Activated CD4-positive, alpha-beta T cell treated with anti-CD3 and anti-CD28 coated beads, Interleukin-2, amount 50 U/mL, for 16 hours (primary cell): ENCODE measurements at places on chromosomes 16 and 17.

DNA sequence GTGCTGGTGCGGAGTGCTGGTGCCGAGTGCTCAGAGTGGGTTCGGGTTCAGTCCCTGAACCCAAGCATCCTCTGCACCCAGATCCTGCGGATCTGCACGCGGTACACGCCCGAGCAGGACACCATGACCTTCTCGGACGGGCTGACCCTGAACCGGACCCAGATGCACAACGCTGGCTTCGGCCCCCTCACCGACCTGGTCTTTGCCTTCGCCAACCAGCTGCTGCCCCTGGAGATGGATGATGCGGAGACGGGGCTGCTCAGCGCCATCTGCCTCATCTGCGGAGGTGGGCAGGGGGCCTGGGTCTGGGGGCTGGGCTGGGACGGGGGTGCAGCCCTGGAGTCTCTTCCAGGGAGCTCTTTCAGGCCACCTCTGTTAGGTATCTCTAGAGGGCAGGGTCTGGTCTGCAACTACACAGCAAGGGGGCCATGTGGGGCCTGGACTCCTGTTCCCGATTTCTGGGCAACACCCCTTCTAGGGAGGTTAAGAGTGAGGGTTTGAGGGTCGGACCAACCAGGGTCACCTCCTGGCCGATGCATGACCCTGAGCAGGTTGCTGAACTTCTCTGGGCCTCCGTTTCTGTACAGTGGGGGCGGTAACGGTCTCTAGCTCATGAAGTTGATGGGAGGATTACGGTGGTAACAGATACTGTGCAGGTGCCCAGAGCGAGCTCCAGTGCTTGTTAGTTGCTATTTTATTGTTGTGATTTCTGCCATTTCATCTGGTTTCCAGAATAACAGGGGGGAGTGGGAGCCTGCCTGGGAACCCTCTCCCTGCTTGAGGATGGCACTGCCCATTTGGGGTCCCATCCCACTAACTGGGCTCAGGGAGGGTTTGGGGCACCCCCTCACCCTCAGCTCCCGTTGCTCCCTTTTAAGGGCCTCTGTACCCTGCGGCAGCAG, 10.1 kb downstream of the GJD3 start:
- DNase-seq: no peak

- no peak for DNase-seq
Measured at GRCh38 chr17:53631486-53631885, 191.2 kb upstream of the KIF2B start.

GRCh38 chr16:379961-380761, 1.6 kb downstream of the PGAP6 start:
- no peak for DNase-seq

DNA sequence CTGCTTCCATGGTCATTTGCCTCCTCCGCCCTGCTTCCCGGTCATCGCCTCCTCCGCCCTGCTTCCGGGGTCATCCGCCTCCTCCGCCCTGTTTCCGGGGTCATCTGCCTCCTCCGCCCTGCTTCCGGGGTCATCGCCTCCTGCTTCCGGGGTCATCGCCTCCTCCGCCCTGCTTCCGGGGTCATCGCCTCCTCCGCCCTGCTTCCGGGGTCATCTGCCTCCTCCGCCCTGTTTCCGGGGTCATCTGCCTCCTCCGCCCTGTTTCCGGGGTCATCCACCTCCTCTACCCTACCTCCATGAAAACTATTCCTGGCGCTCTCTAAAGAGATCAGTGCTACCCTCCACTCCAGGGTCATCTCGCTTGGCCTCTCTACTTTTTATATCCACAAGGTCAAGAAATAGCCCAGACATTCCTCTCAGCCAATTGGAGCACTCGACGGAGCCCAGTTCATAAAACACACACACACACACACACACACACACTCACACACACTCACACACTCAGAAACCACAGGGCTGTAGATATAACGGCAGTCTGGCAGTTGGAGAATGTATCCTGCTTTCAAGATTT, 44.8 kb downstream of the TRARG1 start:
- no peak for DNase-seq

DNA sequence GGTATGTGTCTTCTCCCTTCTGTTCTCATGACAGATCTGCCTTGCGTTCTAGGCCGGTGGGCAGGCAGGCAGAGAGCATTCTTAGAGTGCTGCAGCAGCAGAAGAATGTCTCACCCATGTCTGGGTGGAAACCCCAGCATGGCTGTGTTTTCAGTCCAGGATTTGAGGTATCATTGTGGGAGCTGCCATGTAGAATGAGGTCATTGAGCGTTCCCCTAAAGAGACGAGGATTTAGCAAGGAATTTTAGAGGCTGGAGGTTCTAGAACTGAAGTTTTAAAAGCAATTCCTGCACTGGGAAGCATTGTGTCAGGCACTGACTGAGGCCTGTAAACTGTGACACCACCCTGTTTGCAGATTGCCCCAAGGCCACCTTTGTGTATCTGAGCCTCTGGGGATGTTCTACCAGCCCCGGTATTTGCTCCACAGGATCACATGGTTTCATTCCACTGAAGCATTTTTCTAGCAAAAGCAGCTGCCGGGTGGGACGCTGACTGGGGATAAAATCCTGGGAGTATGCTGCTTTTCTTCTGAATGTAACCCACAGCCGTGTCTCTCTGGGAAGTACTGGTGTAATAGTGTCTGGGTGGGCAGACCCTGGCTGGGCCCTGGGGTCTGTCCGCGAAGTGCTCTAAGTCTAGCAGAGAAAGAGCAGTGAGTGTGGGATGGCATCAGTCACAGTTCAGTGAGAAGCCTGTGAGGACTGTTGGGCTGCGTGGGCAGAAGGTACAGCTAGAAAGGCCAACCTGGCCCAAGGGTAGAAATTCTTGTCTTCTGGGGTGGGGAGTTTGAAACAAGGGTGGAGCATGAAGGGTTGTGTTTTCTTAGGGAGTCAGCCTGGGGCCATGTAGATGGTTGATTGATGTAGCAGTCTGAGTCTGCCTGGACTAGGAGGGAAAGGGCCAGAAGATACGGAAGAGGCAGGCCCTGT, 30.2 kb downstream of the PLCD3 start:
- no peak for DNase-seq

- no peak for DNase-seq
Measured at GRCh38 chr17:51818777-51819176, 339.7 kb downstream of the CA10 start.

DNA sequence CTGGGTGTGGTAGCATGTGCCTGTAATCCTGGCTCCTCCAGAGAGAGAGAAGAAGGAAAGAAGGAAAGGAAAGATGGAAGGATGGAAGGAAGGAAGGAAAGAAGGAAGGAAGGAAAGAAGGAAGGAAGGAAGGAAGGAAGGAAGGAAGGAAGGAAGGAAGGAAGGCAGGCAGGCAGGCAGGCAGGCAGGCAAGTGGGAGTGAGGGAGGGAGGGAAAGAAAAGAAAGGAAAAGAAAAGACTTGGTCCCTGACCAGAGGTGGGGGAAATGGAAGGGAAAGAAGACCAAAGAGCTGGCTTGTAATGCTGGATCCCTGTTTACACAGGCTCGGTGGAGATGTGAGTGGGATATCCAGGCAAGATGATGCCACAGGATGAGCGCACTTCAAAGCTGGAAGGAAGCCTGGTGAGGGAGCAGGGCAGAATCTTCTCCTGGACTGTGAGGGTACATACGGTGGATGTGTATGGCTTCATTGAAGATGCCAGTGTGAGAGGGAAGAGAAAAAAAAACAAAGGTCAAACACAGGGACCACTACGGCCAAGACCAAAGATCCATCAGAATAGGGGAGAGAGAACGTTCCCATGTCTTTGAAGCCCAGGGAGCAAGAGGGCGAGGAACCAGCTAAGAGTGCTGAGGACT, 2.1 kb downstream of the CES1 start:
- no peak for DNase-seq

- DNase-seq: no peak
Measured at GRCh38 chr16:86730597-86730996, 152.2 kb downstream of the FOXL1 start.

GRCh38 chr16:11602321-11602720, 15.6 kb upstream of the LITAF start:
- DNase-seq: no peak

- DNase-seq: no peak
Measured at GRCh38 chr17:31696184-31696602, 162.9 kb downstream of the COPRS start.

DNA sequence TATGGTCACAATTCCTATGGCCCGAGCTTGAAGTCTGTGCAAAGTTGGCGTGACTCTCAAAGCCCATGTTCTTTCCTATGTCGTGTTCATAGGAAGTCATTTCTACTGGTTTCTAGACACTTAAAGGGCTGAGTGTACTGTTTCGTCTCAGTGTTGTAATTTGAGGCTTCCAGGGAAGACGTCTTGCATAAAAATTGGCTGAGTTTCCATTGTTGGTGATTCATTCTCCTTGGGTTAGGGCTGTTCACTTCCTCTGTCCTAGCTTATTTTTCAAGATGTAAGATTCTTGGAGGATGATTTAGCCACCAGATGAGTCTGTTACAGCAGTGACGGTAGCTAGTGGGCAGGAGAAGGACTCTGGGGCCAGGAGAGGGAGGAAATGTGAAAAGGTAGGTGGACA, 43.1 kb downstream of the PIK3R5 start:
- no peak for DNase-seq

DNA sequence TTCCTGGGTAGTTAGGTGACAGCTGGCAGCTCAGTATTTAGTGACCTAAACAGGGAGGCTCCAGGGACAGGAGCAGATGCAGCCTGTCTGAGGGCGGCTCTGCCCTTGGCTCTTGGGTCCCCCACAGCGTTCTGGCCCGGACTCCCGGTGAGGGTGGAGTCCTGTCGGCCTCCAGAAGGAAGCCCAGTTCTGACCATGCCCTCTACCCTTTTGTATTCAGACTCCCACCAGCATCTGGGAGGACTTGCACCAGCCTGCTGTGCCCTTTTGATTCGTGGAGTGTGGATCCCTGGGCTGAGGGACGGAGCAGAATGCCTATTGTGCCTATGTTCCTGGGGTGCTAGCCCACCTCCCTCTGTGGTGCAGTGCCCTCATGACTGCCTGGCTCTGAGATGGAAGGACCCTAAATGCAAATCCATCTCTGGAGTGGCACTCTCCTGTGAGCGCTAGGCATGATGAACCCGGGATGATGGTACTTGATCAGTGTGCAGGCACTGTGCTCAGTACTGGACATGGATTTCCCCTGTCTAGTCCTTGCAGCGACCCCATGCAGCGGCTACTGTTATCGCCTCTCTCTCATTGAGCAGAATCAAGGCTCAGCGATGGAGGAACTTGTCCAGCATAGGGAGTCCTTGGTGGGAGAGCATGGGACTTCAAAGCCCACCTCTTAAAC, 123.1 kb downstream of the SNX29 start:
- DNase-seq: no peak

DNA sequence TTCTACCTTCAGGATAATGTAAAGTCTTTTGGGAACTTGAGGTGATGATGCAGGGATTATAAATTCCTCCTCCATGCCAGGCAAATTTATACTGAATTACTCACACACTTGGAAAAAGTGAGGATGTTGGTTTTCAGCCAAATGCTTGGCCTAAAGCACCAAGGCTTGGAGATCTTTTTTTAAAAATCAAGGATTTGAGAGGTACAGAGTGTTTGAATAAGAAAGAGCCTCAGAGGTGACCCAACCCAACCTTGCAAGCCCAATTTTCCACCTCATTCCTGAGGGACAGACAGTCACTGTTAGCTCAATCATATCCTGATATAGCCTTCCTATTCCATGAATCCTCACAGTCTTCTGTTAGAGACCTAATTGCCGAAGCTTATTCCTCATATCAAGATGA, 14.0 kb downstream of the GRIN2A start:
- no peak for DNase-seq

- DNase-seq: no peak
Measured at GRCh38 chr17:81306898-81307510, 11.9 kb upstream of the SLC38A10 start.

GRCh38 chr16:12027558-12028287, 51.2 kb downstream of the SNX29 start:
- DNase-seq: no peak

DNA sequence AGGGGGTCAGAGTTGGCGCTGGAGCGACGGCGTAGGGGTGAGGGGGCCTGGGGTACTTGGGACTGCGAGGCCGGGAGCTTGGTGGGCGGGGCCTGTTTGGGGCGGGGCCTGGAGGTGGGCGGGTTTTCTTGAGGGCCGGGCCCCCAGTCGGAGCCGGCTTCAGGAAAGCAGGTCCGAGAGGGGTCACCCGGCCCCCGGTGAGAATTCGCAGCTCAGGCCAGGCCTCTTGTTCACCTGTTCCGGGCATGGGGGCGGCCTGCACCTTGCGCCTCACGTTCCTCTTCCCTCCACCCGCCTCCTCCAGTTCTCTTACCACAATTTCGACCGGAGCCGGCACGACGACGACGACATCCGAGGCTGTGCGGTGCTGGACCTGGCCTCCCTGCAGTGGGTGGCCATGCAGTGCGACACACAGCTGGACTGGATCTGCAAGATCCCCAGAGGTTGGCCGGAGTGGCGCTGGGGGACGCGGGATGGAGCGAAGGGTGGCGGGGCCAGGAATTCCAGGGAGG, 52.5 kb downstream of the MRC2 start:
- no peak for DNase-seq

- DNase-seq: peak; percentile 64
Measured at GRCh38 chr17:51435641-51436091, 175.3 kb downstream of the UTP18 start.

DNA sequence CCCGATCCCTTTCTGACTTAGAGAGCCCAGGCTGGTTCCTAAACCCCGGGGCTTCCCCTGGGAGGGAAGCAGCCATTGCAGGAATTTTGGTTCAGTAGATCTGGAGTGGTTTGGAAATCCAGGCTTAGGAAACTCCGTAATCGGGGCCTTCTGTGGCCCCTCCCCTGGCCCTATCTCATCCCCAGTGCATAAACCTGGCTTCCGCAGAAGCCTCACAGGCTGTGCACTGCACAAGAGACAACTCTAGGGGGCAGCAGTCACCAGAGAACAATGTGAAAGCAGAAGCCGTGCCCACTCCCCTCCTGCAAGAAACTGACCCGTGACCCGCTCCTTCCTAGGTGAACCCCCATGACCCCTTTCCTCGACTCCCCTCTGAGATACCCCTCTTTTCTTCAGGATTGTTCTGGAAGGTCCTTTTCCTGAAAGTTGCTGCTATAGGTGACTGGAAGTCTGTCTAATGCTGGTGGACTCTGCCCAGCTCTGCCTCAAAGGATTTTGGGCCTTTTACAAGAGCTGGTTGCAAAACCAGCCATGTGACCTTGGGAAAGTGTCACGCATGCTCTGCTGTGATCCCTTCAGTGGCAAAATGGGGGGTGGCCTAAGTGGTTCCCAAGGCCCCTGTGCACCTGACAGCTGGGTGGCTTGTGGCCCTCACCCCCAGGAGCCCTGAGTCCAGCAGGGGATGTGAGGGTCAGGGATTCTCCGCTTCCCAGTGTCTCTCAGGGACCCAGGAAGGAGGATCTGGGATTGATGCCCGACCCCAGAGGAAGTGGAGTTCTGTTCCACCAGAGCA, 14.4 kb downstream of the GUCY2D start:
- peak; percentile 65 for DNase-seq

- DNase-seq: no peak
Measured at GRCh38 chr16:88014252-88014781, 63.1 kb downstream of the BANP start.

GRCh38 chr17:59845595-59846393, 46.9 kb downstream of the TUBD1 start:
- peak; percentile 75 for DNase-seq
